Liver (tissue), 10 donors: ENCODE measurements at places on chromosomes 16 and 17.

- no peak for DNase-seq
These were observed 7.8 kb downstream of the GAS2L2 start for GRCh38 chr17:35745246-35745645.

GRCh38 chr17:61338000-61338798 lies 61.4 kb upstream of the TBX2 start:
- no peak for DNase-seq

GRCh38 chr17:3879186-3879585 lies 13.7 kb downstream of the CAMKK1 start:
- no peak for DNase-seq

- no peak for DNase-seq
These were observed 16.0 kb downstream of the CENPX start for GRCh38 chr17:82006468-82007227.

- DNase-seq: no peak
These were observed 16.2 kb downstream of the CIAPIN1 start for GRCh38 chr16:57430955-57431354.

DNA sequence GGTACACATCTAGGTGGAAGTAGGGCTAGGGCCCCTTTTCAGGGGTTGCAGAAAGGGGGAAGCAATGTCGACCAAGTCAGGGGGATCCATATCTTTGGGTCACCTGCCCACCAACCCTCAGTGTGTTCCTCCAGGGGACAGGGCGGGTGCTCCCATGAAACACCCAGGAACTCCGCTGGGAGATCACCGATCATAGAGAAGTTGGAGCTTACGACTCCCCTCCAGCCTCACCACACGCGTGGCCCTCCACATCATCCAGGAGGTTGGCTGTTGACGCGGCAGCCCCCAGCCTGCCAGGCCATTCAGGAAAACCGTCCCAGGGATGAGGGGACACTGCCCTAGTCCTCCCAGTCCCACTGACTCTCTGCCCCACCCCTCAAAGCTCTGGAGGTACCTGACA lies 17.3 kb upstream of the MRPS23 start:
- no peak for DNase-seq

- DNase-seq: peak; percentile 65
These were observed at the start of gene BTBD17 for GRCh38 chr17:74361230-74362068. Gene BTBD17 (minus strand): TSS chr17:74361868. CDS start chr17:74361819, 49 bp downstream.

- DNase-seq: peak; percentile 44
These were observed 13.7 kb downstream of the PITPNC1 start for GRCh38 chr17:67390646-67391361.

DNA sequence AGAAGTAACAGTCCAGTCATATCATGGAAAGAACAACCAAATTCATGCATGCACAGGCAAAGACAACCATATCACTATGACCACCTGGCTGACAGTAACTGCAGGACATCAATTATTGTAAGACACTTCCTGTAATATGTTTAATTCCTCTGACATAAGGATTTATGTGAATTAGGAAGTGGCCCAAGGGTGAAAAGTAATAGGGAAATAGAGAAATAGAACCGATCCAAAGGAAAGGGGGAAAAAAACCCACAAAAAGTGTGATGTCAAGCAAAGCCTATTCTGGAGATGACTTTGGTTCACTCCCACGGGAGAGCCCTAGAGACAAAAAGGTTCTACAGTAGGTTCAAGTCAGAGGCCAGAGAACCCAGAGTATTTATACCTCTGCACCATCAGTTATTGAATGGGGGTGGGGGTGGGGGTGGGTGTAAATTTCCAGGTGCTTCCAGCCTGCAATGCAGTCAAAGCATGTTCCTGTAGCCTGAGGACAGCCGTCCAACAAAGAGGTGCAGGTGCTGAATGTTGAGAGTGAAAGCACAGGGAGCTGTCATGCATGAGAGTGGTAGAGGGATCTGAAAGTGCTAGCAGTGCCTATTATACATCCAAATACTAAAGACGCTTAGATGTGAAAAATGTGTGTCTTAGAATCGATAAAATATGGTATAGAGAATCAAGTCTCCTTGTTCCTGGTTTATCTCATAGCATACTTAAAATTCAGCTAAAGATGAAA lies 95.6 kb upstream of the HLF start:
- DNase-seq: no peak

- DNase-seq: no peak
These were observed 5.8 kb downstream of the FOXL1 start for GRCh38 chr16:86584071-86584685.

DNA sequence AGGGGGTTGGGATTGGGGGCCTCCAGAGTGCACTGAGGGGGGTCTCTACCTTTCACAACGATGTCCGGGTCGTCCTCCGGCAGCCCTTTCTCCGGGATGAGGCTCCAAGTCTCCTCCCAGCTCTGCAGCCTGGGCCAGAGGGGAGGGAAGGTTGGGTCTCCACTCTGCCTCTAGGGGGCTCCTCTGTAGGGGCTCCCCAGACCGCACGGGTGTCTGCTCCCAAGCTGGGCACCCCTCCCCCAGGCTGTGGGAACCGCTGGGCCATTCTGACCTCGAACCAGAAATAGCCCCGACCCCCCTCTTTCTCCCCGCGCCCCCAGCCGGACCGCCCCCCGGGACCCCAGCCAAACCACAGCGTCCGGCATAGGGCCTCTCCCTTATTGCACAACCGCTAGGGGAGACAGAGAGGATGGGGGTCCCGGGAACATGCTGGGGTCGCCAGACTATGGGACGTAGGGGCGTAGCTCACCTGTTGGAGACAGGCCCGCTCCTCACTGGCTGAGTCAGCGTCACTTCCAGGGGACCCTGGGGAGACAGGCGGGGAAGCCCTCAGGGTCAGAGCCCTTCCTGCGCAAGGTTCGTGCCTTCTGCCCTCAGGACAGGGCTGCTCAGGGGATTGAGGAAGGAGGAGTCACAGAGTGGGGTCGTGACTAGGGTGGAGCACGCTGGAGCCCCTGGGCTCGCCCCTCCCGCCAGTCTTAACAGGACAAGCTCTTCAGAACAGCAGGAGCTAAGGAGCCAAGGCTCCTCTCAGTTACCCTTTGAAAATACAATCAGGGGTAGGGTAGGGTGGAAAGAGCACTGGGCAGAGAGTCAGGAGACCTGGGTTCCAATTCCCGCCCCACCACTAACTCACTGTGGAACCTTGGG lies 2.7 kb downstream of the PLEKHH3 start:
- DNase-seq: peak; percentile 55

- DNase-seq: peak; percentile 68
These were observed 164.4 kb upstream of the GSE1 start for GRCh38 chr16:85448557-85449190.

- no peak for DNase-seq
These were observed 29.7 kb downstream of the FAM222B start for GRCh38 chr17:28812748-28813377.

GRCh38 chr16:2475413-2476344 lies 752 bp downstream of the TBC1D24 start:
- no peak for DNase-seq

GRCh38 chr17:142102-142661 lies 4.8 kb downstream of the SCGB1C2 start:
- no peak for DNase-seq

DNA sequence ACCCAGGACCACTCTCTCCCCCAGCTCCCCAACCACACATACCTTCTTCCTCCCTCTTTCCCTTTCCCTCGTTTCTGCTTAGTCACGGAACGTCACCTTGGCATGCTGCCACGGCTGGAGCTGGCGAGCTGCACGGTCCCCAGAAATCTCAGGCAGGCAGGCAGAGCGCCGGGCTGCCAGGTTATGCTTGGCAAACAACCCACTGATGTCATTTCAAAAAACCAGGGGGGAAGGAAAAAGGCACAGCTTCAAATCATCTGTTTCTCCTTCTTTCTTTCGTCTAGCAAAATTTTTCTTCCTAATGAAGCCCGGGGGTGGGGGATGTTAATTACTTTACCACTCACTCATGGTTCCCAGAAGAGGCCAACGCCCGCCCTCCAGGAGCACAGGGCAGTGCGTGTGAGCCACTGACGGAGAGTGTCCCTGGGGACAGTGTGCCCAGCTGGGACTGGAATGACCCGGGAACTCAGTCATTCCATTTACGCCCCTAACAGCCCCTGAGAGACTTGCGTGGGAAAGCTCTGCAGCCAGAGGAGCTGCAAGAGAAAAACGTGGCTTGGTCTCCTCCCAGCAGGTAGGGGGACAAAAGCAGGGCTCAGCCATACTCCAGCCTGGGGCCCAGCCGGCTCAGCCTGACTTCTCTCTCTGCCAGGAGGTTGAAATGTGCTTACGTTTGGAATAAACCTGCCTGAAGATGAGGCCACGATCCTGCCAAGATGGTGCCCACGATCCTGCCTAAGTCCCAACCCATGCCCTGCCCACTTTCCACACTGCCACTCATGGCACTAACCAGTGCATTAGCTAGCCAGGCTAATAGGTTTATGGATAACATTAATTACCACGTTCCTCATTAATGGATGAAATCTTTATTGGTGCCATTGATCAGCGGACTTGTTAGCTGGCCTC lies 198.9 kb downstream of the ZFHX3 start:
- peak; percentile 58 for DNase-seq

- no peak for DNase-seq
These were observed 86.8 kb downstream of the AXIN2 start for GRCh38 chr17:65474660-65475059.

DNA sequence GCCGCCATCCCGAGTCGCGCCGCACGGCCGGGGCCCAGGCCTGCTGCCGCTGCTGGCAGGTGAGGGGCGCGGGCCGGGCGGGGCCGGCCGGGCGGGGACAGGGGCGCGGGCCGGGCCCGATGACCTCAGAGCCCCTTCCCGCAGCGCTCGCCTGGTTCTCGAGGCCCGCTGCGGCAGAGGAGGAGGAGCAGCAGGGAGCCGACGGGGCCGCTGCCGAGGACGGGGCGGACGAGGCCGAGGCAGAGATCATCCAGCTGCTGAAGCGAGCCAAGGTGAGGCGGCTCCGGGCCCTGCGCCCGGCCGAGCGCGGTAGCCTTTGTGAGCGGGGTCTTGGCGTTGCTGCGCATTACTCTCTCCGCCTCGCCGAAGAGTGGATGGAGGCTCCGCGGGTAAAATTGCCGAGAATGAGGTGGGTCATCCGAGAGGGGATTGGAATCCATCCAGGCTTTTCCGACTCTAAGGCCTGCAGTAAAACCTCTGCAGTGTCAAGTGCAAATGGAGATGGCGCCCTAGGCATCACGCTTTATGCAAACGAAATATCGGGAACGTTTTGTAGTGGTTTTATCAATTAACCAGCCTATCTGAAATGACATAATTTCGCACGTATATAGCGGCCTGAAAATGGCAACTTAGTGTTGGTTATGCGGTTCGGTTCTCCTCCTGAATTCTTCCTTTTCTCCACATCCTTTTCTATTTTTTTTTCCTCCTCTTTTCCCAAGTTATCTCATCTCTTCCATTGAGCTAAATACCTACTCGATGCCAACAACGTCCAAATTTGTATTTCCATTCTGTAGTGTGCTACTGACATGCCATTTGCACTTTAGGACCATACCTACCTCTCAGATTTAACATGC lies 577 bp downstream of the TTC19 start:
- peak; percentile 64 for DNase-seq

DNA sequence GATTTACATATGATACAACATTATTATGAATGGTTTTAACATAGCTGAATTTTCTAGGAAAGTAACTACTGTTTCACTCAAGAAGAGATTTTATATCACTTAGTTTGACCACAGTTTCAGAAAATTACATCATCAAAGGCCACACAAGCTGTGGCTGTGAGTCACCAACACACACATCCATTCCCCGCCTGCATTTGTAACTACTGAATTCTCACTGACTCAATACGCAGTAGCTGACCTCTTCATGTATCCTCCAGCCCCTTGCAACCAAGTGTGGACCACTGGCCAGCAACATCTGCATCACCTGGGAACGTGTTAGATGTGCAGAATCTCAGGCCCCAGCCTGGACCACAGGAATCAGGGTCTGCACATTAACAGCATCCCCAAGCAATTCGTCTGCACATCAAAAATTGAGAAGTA lies 197.6 kb downstream of the XYLT1 start:
- DNase-seq: no peak

GRCh38 chr16:89565506-89566372 lies 5.3 kb downstream of the RPL13 start:
- peak; percentile 62 for DNase-seq

DNA sequence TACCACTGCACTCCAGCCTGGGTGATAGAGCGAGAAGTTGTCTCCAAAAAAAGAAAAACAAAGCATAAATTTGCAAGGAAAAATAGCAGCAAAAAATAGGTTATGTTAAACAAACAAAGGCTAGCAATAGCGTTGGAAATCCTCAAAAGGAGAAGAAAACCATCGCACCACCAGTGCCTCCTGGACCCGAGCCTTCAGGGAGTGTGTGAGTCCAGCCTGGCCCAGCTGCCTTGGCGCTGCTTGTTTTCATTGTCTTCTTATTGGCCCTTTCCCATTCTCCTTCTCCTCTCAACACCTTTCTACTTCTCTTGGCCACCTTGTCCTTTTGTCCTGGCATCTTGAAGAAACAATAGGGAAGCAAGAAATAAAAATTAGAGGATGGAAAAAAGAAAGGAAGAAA lies 4.5 kb upstream of the UBALD2 start:
- no peak for DNase-seq

DNA sequence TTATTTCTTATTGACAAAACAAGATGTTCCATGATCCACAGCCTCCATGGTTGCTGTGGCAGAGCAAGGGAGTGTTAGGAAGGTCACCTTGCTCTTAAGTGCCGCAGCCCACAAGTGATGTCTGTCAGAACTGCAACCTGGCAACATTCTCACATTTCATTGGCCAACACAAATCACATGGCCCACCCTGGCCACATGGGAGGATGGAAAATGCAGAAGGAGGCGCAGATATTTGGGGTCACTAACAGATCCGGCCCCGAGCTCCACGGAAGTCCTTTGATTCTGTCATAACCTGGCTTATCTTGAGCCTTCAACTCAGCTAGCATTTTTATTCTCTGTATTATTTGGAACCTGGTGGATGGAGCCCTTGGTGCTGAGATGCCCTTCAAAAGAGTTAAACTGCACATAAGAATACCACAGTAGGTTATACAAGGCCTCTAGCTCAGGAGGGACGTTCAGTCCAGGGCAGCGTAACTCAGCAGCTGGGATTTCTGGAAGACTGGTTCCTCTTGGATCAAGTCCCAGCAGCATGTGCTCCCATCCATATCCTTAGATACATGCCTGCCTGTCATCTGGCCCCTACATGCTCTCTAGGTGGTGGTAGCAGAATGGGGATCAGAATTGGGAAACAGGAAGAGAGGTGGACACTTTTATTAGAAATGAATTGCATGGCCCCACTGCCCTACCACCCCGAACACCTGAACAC lies 508.1 kb downstream of the HAPSTR1 start:
- no peak for DNase-seq

- no peak for DNase-seq
These were observed 92.1 kb upstream of the GSE1 start for GRCh38 chr16:85520853-85521521.

GRCh38 chr17:82753201-82753464 lies 1.3 kb downstream of the TBCD start:
- no peak for DNase-seq

- no peak for DNase-seq
These were observed 116.3 kb upstream of the FOXF1 start for GRCh38 chr16:86393907-86394626.

DNA sequence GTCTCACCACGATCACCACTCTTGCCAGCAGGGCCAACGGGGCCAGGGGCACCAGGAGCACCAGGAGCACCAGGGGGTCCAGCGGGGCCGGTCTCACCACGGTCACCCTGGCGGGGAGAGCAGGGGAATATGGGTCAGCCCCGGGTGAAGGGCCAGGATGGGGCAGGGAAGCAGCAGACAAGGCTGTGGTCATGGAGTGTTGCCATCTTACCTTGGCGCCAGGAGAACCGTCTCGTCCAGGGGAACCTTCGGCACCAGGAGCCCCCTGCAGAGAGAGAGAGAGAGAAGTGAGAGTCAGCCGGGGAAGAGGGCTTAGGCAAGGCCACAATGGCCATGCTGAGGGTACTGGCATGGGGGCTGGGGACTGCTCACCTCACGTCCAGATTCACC lies 12.9 kb downstream of the COL1A1 start:
- DNase-seq: no peak
